AG04450 (cell line): ENCODE measurements at places on chromosomes 2 and 18.

GRCh38 chr2:6919901-6920742, 2.9 kb downstream of the RNF144A start:
- DNase-seq = no peak

- DNase-seq = no peak
Observed at GRCh38 chr18:54165450-54165849, 59.0 kb downstream of the MBD2 start.

DNA sequence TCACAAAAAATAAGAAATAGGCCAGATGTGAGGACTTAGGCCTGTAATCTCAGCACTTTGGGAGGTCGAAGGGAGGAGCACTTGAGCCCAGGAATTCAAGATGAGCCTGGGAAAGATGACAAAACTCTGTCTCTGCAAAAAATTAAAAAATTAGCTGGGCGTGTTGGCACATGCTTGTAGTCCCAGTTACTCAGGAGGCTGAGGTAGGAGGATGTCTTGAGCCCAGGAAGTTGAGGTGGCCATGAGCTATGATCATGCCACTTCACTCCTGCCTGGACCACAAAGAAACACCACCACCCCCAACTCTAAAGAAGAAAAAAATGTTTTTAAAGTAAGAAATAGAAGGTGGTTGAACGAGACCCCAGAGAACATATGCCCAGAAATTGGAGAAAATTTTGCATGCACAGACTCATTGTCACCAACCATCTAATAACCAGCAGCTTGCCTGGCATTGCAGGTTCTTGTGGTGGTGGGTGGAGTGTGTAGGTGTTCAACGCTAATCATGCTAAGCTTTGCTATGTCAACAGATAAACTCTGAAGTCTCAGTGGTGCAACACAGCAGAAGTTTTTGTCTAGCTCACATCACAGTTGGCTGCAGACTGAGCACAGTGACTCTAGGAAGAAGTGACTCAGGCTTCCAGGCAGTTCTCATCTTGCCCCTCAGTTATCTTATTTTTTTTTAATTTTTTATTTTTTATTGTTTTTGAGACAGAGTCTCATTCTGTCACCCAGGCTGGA, 18.6 kb downstream of the ARL4C start:
- DNase-seq = no peak

DNA sequence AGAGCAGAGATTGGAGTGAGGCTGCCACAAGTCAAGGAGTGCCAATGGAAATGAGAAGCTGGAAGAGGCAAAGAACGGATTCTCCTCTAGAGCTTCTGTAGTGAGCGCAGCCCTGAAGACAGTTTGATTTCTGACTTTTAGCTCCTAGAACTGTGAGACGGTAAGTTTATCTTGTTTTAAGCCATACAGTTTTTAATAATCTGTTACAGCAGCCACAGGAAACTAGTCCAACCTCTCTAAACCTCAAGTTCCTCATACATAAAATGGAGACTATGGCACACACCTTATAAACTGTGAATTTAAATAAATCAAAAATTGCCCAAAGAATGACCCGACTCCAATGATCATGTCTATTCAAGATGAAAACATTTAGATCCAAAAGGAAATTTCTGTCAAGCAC, 596.5 kb downstream of the BCL11A start:
- no peak for DNase-seq

- DNase-seq = no peak
Observed at GRCh38 chr18:59414111-59414653, 55.1 kb upstream of the LMAN1 start.

DNA sequence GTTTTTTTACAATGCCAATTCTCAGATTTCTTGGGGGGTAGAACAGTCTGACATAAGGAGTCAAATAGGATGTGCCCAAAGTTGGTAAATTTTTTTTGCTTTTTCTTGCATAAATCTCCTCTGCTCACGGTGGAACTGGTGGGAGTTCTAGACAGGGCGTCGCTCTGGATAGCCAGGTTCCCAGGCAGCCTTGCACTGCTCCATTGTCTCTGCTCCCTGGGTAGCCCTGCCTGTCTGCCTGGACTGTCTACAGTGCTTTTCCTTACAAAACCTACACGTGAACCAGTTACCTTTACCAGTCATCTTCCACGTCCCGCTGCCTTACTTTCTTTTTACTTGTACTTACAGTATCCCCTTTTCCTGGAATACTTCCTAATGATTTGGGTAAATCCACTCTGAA, 117.1 kb downstream of the ZNF407 start:
- no peak for DNase-seq

DNA sequence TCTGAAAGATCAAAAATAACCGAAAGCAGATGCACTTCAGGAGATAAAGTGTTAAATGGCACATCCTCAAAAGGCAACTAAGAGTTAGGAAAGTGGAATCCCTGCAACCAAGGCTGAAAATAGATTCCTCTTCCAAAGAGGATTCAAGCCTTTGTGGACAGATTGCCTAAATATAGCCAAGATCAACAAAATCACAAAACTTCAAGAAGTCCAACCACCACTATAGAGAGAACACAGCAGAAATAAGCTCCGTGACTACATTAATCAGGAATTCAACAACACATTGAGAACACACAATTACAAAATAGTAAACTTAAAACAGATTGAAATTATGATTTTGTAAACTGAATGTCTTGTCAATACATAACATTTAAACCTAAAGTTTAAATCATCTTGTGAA, 165.7 kb downstream of the LNPK start:
- DNase-seq = no peak

GRCh38 chr2:237459226-237459625, 27.8 kb upstream of the MLPH start:
- DNase-seq = no peak

DNA sequence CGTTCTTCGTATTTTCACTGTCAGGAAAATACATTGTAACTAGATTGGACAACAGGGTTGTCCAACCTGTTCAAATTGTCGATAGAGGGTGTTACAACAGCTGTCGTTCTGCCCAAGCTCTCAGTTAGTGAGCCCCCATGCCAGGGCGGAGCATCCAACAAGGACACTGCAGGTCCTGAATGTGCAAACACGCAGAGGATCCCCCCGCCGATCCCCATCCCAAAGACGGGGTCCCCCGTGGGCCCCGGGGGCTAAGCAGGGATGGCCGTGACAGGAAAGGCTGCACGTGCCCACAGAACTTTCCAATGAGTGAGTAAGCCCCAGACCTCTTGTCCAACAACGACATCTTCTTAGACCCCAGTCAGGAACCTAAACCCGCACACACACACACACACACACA, 140.8 kb downstream of the PXDN start:
- no peak for DNase-seq

- peak; percentile 21 for DNase-seq
Observed at GRCh38 chr2:13676269-13676668, 956.2 kb upstream of the LRATD1 start.

DNA sequence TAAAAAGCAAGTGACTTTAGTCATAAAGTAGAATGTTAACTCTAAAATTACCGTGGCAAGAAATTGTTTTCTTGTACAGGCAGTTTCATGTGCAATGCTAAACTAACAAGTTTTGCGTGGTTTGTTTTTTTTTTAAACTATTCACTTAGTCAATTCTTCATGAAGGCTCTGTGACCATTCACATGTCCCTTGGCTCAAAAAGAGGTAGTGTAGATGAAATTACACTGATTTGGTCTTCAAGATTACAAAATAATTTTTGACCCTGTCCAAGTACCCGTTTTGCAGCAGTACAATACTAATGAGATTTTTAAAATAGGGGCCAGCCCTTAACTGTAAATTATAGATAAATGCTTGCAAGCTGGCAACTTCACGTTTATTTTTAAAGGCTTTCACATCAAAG, 1.3 kb downstream of the TMEM131 start:
- DNase-seq = no peak

GRCh38 chr2:236544362-236544761, 25.3 kb upstream of the ACKR3 start:
- no peak for DNase-seq

GRCh38 chr2:216866515-216867095, 6.7 kb upstream of the TNP1 start:
- DNase-seq = no peak

GRCh38 chr2:8636041-8636491, 45.8 kb upstream of the ID2 start:
- no peak for DNase-seq

DNA sequence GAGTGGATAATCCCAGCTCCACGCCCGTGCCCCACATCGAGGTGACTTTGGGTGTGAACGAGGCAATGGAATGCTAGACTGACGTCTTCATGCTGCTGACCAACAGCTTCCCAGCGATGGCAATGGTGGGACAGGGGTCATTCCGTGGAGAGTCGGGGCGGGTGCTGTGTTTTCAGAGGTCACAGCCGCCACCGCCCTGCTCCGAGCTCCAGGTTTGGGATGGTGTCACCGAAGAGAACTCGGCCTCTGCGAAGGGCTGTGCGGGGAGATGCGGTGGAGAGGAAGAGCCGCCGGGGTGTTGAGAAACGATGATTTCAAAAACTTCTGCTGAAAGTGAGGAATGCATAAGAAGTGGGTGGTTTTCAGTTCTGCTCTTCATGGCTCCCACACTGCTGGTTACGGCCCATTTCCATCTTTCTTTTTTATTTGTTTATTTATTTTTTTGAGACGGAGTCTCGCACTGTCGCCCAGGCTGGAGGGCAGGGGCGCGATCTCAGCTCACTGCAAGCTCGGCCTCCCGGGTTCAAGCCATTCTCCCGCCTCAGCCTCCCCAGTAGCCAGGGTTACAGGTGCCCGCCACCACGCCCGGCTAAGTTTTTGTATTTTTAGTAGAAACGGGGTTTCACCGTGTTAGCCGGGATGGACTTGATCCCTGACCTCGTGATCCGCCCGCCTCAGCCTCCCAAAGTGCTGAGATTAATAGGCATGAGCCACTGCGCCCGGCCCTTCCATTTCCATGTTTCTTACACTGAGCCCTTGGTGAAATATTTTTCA, 142.6 kb downstream of the RTP5 start:
- no peak for DNase-seq

DNA sequence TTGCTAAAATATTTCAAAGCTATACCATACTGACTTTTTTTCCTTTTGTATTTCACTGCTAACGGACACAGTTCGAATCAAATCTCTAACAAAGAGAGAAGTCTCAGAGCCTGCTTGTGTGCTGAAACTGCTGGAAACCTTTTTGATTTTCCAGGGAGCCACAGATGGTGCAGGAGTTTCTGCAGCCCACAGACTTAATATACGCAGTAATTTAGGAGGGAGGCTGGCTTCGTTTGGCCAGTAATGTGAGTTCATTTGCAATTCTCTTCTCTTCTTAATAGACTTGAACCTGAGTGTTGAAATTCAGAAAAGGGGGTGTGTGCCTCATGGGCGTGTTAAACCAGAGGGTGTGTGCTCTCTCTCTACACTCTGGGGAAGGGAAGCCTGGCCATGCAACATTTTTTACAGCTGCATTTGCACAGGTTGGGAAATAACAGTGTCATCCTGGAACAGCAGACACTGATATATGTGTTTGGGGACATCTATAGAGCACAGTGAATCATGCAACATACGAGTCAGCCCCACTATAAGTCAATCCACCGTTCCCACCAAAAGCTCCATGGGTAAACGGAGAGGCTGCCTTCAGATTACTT, 333.0 kb downstream of the CLIP4 start:
- DNase-seq = no peak

- no peak for DNase-seq
Observed at GRCh38 chr18:57649556-57650500, 28.2 kb upstream of the NARS1 start.

GRCh38 chr2:21916934-21917522, 793.3 kb downstream of the TDRD15 start:
- no peak for DNase-seq

GRCh38 chr18:3605954-3606443, 156.0 kb downstream of the TGIF1 start:
- DNase-seq = no peak

GRCh38 chr2:197803033-197803444, 1.4 kb upstream of the PLCL1 start:
- DNase-seq = peak; percentile 18

GRCh38 chr18:51168960-51169662, 28.4 kb downstream of the MEX3C start:
- DNase-seq = no peak

GRCh38 chr2:182766626-182767025, 50.6 kb downstream of the DNAJC10 start:
- no peak for DNase-seq

- no peak for DNase-seq
Observed at GRCh38 chr18:6878556-6879297, 149.2 kb downstream of the ARHGAP28 start.

GRCh38 chr2:98912221-98912851, 23.7 kb downstream of the CRACDL start:
- DNase-seq = peak; percentile 72

DNA sequence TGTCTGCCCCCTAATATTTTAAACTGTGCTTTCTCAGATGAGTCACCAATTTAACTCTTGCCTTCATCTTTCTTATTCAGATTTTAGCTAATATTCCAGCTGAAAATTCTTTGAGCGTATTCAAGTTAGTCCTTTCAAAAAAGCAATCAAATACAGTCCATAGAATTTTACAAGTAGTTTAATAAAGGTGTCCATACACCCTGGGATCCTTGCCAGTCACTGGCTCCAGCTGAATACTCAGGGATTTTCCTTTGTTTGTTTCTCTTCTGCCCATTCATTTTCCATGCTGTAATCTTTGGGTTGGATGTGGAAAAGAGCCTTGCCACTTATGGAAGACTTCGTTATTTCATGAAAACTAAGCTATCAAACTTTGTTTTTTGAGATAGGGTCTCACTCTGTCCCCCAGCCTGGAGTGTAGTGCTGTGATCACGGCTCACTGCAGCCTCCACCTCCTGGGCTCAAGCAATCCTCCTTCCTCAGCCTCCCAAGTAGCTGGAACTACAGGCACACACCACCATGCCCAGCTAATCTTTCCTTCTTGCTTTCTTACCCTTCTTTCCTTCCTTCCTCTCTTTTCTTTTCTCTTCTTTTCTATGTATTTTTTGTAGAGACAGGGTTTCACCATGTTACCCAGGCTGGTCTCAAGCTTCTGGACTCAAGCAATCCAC, 34.0 kb downstream of the VSNL1 start:
- no peak for DNase-seq

- no peak for DNase-seq
Observed at GRCh38 chr2:22215517-22215916, 1091.7 kb downstream of the TDRD15 start.

DNA sequence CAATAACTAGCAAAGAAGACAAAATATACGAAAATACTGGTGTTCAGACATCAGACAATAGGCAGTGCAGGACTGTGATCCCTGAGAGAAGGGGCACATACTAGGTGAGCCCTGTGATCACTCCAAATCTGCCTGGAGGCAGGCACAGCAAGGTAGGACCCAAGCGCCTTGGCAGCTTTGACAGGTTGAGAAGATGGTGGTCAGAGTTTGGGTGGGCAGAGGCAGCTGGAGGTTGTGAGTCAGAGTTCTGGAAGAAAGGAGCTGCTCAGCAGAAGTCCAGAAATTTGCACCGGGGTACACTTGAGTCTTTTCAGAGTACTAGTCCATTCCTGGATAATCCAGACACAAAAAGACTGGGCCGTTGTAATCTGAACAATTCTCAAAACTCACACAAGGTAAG, 14.0 kb downstream of the KIF1A start:
- DNase-seq = no peak
